Psoas muscle (tissue), 8 donors: ENCODE measurements at places on chromosomes 3 and 15.

DNA sequence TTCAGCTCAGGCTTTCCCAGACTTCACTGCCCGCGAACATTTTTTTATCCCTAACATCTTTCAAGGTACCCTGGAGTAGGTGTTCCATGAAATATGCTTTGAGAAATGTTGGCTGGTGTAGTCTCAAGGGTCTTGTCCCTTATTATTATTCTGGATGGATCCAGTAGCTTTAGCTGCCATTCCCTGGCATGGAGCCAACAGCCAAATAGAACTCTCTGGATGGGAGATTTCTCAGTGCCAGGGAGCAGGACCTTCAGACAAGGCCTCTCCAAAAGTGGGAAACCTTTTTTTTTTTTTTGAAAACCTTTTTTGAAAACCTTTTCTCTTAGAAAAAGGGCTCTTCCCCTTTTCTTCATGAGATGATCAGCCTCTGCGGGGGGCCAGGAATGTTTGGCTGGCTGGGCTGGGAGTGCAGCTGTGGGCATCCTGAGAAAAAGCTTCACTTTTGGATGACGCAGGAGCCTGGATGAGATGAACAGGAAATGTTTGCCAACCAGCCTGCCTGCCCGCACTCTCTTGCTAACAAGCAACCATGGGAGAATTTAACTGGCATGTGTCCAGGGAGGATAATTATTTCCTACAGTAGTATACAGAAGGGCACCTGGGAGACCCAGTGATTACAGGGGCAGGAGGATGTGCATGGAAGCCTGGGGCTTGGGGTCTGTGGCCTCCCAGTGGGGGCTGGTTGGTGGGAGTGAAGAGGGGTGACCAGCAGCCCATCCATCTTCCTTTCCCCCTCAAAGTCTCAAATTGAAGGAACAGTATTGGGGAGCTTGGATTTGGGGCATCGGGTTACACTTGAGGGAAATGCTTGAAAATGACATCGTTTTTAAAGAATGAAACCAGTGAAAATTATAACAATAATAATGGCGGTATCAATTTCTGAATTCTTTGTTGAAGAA, 109.1 kb upstream of the LRIG1 start:
- DNase-seq, result no peak

DNA sequence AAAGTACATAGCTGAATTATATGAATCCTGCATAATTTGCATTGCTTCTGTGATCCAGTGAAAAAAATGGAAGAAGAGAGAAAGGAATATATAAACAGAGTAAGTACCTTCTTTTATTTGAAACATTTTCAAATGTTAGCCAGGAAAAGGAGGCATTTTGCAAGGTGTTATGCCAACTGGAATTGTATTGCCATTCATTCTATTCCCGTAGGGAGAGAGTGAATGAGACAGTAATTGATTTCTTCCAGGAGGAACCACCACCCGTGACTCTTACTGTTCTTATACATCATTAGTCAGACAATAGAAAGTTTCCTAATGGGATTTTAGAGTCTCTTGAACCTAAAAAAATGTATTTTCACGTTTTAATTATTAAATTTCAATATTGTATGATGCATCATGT, 324.1 kb upstream of the ALCAM start:
- no peak for DNase-seq

DNA sequence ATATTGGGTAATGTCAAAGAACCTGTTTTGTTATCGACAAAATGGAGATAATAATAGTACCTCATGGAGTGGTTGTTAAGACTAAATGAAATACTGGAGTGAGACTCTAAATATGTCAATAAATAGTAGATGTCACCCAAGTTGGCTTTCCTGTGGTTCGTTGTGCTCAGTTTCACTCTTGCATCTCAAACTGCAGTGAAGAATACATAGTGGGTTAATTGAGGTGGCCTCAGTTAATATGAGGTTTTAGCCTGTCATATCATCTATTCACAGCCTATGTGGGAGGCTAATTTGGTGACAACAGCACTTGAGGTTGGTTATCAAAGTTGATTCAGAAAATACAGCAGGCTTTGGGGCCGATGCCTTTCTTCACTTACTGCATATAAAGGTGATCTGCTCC, 485.5 kb upstream of the SUCLG2 start:
- DNase-seq, result no peak

- DNase-seq, result no peak
Observed at GRCh38 chr3:98964784-98965183, 63.3 kb upstream of the DCBLD2 start.

DNA sequence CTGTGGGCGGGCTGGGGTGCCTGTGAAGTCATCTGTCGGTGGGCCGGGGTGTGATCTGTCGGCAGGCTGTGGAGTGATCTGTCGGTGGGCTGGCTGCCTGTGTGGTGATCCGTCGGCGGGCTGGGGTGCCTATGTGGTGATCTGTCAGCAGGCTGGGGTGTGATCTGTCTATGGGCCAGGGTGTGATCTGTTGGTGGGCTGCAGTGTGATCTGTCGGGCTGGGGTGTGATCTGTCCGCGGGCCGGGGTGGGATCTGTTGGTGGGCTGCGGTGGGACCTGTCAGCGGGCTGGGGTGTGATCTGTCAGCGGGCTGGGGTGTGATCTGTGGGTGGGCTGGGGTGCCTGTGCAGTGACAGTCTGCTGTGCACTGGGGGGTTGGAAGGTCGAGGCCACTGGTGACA, 204.5 kb downstream of the XXYLT1 start:
- no peak for DNase-seq

GRCh38 chr15:47609693-47610092, 107.6 kb upstream of the SEMA6D start:
- no peak for DNase-seq

- DNase-seq, result no peak
Observed at GRCh38 chr15:88470625-88471372, 3.3 kb downstream of the MRPS11 start.

DNA sequence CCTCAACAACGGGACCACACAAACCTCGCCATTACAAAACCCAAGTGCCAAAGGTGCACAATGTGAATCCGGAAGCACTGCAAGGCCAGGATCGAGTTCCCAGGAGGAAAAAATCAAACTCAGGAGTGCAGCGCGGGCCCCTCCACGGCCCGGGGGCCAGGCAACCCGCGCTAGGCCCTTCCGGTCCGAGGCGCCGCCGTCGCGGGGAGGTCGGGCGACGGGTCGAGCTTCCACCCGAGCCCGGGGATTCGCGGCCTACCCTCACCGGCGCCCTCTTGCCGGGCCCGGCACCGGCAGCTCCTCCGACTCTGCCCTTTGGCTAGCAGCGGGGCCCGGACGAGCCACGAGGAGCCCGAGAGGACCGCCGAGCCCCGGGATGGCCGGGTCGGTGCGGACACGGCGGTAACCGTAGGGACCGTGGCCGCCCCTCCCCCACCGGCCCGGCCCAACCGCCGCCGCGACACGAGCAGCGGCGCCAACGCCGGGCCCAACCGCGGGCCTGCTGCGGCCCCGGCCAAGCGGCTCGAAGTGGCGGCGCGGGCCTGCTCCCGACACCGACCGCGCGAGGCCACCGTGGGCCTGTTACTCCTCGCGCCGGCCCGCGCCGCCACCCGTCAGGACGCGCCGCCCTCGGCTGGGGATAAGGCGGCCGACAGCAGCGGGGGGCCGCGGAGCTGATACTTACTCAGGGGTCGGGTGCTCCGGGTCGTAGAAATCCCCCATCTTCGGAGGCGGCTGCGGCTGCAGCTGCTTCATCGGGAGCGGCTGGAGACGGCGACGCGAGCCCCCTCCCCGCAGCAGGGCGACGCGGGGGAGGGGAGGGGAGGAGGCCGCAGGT, 525 bp downstream of the SETD2 start:
- DNase-seq, result no peak

DNA sequence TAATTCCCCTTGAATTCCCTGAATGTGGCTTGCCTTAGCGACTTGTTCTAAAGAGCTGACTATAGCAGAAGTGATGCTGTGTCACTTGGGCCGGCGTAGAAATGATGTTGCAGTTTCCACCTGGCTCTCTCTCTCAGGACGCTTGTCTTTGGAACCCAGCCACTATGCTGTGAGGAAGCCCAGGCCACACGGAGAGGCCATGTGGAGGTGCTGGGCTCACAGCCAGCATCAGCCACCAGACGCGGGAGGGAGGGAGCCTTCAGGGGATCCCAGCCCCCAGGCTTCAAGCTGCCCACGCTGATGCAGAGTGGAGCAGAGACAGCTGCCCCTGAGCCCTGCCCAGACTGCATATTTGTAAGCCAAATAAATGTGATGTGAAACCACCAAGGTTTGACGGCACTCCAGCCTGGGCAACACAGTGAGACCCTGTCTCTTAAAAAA, 18.6 kb downstream of the RNU5B-1 start:
- no peak for DNase-seq

GRCh38 chr3:126481808-126482502, 6.3 kb upstream of the ZXDC start:
- DNase-seq, result peak; percentile 57

GRCh38 chr3:23004971-23005370, 198.2 kb upstream of the UBE2E2 start:
- DNase-seq, result no peak

GRCh38 chr3:119831022-119831421, 49.1 kb downstream of the NR1I2 start:
- no peak for DNase-seq

DNA sequence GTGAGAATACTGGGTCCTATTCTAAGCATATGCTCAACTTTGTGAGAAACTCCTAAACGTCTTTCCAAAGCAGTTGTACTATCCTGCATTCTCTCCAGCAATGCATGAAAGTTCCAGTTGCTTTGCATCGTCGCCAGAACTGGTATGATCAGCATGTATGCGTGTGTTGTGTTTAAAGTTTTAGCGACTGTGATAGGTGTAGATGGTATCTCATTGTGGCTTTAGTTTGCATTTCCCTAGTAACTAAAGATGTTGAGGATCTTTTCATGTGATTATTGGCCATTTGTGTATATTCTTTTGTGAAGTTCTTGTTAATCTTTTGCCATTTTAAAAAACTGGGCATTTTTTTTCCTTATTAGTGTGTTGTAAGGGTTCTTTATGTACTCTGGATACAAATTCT, 115.1 kb downstream of the SPATA16 start:
- no peak for DNase-seq
